Urinary bladder (tissue), 4 donors: ENCODE measurements at places on chromosomes 7 and 10.

DNA sequence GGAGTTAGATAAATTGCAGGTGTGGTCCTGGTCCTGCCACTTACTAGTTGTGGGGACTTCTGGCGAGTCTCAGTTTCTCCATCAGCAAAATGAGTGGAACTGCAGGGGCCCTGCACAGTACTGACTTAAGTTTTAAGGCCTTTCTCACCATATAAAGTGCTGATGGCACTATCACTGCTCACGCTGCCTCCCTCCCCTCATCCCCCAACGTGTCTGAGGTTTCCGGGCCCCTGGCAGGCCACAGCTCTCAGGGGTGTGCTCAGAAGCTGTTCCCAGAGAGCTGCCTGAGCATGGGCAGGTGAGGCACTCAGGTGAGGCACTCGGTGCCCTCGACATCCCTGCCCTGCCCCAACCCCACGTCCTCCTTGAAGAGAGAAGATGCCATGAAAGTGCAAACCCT, 74.2 kb downstream of the VOPP1 start:
- no peak for DNase-seq

GRCh38 chr7:103805346-103805745, 184.1 kb downstream of the RELN start:
- no peak for DNase-seq

GRCh38 chr10:13717936-13718772, 131.4 kb downstream of the PRPF18 start:
- DNase-seq, result no peak

- DNase-seq, result no peak
Observed at GRCh38 chr7:121480058-121480457, 84.0 kb upstream of the FAM3C start.

DNA sequence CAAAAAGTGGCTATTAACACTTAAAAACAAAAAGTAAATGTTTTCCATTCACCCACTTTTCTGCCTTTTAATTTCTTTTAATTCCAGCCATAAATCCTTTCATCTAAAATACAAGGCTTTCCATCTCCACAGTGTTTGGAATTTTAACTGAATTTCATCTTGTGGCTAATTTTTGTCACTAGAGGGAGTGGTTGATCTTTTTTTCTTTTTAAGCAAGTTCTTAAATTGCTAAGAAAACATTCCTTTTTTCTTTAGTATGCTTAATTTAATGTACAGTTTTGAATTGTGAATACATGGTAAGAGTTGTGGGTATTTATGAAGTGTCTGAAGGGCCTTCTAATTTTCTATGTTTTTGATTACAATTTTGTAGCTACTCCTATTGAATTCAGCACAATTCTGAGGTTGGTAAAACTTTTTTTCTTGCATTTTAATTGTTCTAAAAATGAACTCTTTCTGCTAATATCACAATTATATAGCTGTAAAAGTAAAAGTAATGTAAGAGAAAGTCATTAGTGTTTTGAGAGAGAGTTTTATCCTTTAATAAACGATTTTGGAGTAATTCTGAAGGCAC, 54.9 kb upstream of the ANK3 start:
- no peak for DNase-seq

DNA sequence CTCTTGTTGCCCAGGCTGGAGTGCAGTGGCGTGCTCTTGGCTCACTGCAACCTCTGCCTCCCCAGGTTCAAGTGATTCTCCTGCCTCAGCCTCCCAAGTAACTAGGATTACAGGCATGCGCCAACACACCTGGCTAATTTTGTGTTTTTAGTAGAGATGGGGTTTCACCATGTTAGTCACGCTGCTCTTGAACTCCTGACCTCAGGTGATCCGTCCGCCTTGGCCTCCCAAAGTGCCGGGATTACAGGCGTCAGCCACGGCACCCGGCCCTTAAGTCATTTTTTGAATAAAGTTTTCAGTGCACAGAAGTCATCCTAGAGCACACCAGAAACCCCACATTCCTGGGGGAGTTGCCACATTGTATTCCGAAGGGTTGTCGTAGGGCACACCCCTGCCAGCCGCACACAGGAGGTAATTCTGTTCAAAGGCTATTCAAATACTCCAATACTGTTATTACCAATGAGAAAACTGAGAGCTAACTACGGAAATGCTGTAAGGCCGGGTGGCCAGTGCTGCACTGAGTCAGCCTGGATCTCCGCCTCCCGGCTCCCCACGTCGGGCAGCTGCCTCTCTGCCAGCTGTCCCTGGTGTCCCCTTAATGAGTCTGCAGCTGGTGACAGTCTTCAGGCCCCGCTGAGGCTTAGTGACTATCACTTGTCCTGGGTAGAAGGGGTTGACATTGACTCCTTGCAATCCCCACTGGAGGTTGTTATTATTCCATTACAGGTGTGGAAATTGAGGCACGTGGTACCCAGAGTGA, 8.6 kb upstream of the RFC2 start:
- no peak for DNase-seq

- DNase-seq, result no peak
Observed at GRCh38 chr7:40095695-40096327, 38.6 kb downstream of the MPLKIP start.

GRCh38 chr10:58514111-58514770, 1.6 kb downstream of the BICC1 start:
- DNase-seq, result no peak

DNA sequence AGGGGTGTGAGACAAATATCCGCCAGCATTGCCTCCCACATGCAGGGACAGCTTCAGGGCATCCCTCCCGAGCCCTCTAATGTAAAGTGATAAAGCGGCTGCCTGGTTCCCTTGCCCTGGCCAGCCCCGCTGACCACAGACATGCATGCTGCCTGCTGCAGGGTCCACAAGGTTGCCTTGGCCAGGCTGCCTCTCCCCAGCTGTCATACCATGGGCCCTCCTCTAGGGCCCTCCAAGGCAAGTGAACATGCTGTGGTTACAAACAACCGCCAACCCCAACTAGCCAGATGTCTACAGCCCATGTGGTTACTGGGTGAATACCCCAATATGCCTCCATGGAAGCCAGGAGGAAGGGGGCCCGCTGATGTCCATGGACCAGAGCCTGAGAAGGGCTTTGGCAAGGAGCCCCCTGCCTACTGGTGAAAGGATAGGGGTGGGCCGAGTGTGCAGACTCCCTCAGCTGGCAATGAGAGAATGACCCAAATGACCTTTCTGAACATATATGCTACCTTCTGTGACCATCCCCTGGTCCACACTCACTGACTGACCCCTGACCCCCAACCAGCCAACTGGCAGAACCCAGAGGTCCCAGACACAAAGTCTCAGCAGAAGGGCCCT, 37.4 kb downstream of the GRID1 start:
- DNase-seq, result no peak

GRCh38 chr10:72846238-72846637, 47.3 kb upstream of the OIT3 start:
- DNase-seq, result no peak

- DNase-seq, result no peak
Observed at GRCh38 chr7:151934584-151934983, 21.7 kb upstream of the GALNTL5 start.

DNA sequence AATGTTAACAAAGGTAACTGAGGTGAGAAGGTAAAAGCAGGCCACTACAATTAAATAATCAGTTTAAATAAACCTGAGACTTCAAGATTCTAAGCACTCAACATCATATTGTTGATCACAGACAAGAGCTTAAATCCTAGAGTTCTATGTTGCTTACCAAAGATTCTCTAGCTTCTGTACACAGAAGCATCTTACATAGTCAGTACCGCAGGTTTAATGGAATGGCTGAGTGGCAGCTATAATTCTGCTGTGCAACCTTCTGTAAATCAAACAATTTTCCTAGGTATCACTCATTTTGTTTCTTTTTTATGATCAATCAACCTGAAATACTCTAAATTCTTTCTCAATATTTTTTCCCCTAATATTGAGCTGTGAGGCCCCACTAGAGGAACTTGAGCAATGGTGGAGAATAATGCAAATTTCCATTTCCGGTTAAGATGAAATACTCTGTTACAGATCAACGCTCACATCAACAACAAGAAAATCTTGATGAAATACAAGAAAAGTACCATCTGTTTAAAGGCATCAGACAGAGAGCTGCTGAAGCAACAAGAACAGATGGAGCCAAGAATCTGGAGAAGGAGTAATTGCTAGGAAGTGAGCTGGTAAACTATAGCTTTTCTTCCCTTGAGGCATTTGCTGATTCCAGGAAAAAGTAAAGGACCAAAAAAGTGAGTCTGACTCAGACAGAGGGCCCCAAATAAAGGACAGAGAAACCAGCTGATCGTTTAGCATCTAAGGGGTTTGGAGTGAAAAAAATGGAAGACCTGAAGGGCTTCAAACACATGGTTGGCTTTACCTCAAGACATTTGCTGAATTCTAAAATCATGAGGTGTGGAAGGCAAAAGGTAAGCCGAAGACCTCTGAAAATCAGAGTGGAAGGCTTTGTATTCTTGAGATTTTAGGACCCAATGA, 22.6 kb downstream of the PNPLA8 start:
- DNase-seq, result no peak

GRCh38 chr10:72449941-72450441, 95.3 kb upstream of the DNAJB12 start:
- peak; percentile 53 for DNase-seq

DNA sequence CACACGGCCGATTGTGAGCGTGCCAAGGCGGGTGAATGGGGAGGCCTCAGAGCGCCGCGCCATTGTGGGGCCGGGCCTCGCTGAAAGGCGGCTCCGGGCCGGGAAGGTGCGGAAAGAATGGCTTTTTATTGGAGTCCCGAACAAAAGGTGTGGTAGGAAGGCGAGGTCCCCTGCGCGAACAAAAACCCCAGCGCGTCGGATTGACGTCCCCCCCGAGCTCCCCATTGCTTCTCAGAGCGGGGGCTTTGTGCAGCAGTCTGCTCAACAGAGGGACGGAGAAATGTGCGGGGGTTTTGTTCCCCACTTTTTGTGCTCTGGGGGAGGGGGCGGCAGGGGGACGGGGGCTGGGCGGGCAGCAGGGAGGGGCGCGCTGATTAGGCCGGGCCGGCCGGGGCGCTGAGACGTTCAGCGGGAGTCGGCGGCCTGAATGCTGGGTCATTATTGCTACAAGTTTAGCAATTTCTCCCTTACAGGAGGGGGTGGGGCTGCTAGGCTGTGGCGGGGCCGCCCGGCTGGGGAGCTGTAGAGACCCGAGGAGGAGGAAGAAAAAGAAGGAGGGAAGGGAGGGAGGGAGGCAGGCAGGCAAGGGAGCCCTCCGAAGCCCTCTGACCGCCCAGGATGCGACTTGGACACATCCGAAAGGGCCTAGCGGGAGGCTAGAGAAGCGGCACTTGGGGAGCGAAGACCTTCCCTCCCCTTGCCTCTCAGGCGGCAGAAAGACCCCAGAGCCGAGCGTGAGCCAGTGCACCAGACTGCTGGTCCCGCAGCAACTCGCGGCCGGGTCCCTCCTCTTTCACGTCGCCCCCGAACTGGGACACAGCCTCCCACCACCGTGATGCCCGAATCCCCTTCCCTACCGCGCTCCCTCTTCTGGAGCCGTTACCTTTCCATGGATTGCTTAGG, 4.6 kb downstream of the NKX2-3 start:
- DNase-seq, result no peak

- no peak for DNase-seq
Observed at GRCh38 chr10:43216931-43217562, 49.8 kb downstream of the RASGEF1A start.

- no peak for DNase-seq
Observed at GRCh38 chr10:31702005-31702404, 226.6 kb downstream of the ARHGAP12 start.

- DNase-seq, result no peak
Observed at GRCh38 chr7:911791-912480, 35.6 kb downstream of the GET4 start.

DNA sequence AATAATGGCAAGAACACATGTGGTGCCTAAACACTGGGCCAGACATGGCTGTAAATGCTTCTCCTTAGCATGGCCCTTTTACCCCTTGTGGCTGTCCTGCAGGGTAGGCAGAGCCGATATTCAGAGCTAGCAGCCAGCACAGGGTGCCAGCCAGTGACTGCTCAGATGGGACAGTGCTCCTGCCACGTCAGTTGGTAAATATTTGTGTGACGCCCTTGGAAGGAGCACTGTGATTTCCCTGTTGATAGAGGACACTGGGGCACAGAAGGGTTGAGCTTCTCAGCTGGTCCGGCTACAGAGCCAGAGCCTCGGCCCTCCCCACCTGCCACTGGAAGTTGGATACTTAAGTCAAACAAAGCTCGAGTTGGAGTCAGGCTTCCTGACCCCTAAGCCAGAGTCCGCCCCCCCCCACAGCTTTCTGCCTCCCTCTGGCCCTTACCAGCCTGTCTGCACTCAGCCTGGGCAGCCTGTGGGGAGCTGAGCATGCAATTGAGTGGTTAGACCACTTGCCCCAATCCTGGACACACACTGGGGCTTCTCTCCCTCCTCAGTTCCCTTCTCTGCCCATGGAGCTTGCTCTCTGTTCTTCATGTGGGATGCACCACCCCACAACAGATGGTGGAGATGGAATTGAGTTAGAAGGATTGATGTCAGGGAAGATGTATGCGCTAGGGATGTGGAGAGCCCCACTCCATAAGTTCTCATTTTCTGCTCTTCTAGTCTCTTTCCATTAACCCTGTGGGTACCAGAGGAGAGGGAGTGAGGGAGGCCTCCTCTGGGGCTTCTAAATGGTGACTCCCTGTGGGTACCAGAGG, 350.8 kb downstream of the PLXNA4 start:
- no peak for DNase-seq

- no peak for DNase-seq
Observed at GRCh38 chr10:4766454-4766853, 59.6 kb upstream of the AKR1E2 start.

DNA sequence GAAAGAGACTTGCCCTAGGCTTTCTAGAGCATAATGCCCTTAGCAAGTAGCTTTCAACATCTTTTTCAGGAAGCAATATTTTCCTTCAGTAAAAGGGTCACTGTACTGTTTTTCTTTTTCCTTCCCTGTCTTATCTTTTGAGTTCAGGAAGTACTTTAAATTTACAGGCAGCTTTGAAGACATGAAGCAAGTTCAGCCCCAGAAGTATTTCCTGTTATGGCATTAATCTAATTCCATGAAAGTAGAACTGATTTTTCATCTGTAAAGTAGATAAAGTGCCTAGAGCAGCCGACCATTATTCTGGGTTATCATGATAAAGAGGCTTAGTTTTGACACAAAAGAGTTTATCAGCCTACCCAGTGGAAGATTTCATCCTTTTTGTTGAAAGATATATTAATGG, 288.2 kb downstream of the ADK start:
- DNase-seq, result no peak

GRCh38 chr7:26627221-26627620, 237.2 kb downstream of the SKAP2 start:
- DNase-seq, result no peak

- no peak for DNase-seq
Observed at GRCh38 chr7:66503036-66503370, 125.7 kb upstream of the KCTD7 start.

DNA sequence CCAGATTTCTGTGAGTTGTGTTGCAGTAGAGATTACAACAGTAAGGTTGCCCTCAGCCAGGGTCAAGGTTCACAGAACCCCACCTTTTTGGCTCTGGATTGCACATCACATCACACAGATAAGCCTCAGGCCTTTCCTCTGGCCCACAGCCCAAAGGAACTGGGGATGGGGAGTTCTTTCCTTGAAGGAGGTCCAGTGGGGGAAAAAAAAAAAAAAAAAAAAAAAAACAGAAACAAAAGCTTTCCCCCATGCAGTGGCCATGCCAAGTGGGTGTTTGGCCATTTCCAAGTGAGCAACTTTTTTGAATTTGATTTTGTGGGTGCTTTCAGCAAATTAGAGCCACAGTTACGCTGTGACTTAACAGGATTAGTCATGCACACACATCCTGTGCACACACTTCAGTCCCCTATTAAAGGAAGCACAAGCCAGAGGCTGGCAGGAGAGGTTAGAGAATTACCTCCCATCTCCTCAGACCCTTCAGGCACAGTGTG, 79.3 kb upstream of the NANOS1 start:
- no peak for DNase-seq
